ENCODE measurements at places on chromosomes 3 and 15.

- DNase-seq = no peak
Observed at GRCh38 chr3:160928183-160928726, 172.2 kb downstream of the PPM1L start.

GRCh38 chr3:55687526-55687925 lies 200.4 kb upstream of the WNT5A start:
- no peak for DNase-seq

DNA sequence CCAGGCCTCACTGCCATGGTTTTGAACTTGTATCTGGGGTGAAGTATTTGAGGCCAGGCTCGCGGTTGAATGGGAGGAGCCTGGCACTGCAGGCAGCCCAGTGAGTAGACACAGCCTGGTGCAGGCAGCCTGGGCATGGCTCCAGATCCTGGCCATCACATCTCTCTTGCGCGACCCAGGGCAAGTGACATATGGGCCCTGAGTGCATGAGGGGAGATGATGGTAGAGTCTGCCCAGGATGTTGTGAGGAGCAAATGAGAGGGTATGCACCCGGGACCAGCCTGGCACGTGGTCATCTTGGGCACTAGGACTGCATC lies 103.5 kb downstream of the TBC1D2B start:
- DNase-seq = no peak

DNA sequence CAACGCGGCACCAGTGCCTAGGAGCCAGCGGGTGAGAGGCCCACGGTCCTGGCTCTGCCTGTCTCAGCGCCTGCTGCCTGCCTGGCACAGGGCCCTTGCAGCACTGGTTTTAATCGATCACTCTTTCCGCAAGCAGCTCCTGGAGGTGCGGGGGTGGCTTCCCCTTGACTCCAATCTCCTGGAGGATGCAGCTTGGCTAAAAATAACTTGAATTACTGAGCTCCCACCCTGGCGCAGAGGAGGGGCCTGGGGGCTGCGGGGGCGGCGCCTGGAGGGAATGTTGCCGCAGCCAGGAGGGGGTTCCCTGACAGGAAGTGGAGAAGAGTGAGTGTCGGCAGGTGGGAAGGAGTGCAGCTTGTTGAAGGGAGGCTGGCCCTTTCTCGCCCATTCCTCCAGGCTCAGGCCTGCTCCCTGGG lies 9.9 kb upstream of the RPL29 start:
- no peak for DNase-seq

- DNase-seq = no peak
Observed at GRCh38 chr3:134799393-134799792, 4.3 kb downstream of the EPHB1 start.

DNA sequence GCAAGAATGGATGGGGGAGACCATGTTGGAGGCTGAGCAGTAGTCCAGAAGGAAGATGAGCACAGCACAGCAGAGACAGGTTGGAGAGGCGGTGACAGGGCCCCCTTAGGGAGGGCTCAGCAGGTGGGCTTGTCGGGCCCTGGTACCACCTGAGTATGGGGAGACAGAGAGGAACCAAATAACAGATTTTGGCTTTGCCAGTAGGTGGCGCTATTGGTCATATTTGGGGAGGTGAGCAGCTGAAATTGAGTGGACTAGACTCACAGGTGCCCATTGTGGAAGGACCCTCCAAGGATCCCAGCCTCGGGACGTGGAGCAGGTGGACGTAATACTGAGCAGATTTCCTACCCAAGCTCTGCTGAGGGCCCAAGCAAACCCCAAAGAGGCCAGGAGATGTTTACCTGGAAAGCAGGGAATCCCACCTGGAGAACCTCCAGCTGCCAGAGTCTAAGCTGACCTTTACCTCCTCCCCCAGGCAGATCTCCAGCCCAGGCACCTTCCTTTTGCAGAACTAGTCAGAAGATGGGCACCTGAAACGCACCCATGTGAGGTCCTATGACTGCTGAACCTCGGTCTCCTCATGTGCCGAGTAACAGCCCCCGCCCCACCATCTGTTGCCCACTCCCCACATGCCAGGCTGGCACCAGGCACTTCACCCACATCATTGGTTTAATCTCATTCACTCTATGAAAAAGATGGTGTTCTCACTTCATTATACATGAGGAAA lies 24.6 kb upstream of the CORO2B start:
- DNase-seq = peak; percentile 61

- DNase-seq = no peak
Observed at GRCh38 chr15:36964626-36965025, 135.7 kb downstream of the MEIS2 start.

DNA sequence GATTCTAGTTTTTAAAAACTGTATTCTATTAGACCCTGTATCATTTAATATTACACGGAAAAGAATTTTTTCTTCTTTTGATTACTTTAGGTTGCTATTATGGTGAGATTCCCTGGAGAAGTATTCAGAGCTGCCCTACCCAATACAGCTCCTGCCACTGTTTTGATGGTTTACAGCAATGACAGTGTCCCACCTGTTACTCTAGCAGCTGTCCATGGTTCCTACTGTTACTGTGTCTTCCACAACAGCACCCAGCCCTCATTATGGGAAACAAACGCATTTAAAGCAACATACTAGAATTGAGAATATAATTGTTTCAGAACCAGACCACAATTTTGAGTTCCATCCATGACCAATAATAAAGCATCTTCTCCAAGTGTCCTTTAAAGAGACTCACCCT lies 450.7 kb downstream of the SHQ1 start:
- no peak for DNase-seq

GRCh38 chr3:113064183-113064582 lies 73.4 kb downstream of the GTPBP8 start:
- DNase-seq = no peak

- no peak for DNase-seq
Observed at GRCh38 chr3:10561946-10562560, 56.7 kb upstream of the ATP2B2 start.

DNA sequence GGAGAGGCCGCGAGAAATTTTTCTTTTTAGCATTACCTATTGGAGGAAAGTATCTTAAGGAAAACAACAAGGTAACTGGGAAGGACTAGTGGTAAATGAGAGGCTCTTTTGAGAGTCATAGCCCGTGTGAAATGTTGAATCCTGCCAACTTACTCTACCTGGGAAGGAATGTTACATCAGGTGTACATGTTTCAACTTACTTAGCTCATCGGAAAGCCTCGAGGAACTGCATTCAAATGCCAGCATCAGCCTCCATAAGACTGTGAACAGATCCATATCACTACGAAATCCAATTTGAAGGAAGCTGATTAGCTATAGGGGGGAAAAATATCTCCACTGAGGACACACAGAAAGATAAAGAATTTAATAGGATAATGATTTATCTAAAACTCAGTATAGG lies 72.3 kb upstream of the PDZRN3 start:
- DNase-seq = no peak

- DNase-seq = no peak
Observed at GRCh38 chr3:59865351-59865750, 815.5 kb upstream of the CFAP20DC start.

- no peak for DNase-seq
Observed at GRCh38 chr3:184349563-184350470, 11.6 kb downstream of the CLCN2 start.
